ENCODE measurements at places on chromosomes 11 and 22. TPM values are rescaled to one million over a fixed set of nuclear protein-coding genes. Genes with fewer than 3 reads are reported as not detected.
A peak's percentile ranks its signal among the peaks of the same experiment; 100 is the strongest.

The APOL5 gene
- not detected for polyA plus RNA-seq

The LUZP2 gene
- 0.11 TPM for polyA plus RNA-seq

The CDC45 gene
- polyA plus RNA-seq: 5.6 TPM

The PDGFD gene
- polyA plus RNA-seq: 0.43 TPM

The CCDC116 gene
- polyA plus RNA-seq: 0.47 TPM

The CLDN5 gene
- polyA plus RNA-seq: 35.8 TPM

The MUC2 gene
- polyA plus RNA-seq: not detected

The POTEH gene
- not detected for polyA plus RNA-seq

The GGTLC2 gene
- not detected for polyA plus RNA-seq

DNA sequence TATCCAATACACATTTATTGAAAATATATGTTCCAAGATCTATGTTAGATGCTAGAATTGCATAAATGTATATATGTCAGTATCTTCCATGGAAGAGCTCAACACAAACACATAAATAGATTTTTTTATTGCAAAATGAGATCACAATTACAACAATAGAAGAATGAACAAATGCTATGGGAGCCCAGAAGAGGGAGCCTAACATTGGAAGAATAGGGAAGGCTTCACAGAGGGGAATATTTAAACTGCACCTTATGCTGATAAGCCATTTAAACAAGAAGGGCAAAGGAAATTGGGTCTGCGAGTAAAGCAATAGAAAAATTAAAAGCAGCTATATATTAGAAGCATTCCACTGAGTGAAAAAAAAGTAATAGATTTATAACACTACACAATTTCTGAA lies 96.1 kb upstream of the LRRC55 start:
- no peak for DNase-seq

DNA sequence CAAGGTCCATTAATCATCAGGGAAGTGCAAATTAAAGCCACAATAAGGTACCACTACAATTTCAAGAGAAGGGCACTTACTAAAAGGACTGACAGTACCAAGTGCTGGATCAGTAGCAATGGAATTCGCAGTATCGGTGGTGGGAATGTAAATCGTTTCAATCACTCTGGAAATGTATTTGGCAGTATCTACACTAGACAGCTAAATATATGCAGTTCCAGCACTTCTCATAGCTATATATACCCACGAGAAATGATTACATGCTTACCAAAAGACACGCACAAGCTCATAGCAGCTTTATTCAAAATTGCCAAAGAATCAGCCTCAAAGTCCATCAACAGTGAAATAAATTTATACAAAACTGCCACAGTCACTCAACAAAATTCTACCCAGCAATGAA lies 4.4 kb upstream of the ZNF280B start:
- no peak for DNase-seq

DNA sequence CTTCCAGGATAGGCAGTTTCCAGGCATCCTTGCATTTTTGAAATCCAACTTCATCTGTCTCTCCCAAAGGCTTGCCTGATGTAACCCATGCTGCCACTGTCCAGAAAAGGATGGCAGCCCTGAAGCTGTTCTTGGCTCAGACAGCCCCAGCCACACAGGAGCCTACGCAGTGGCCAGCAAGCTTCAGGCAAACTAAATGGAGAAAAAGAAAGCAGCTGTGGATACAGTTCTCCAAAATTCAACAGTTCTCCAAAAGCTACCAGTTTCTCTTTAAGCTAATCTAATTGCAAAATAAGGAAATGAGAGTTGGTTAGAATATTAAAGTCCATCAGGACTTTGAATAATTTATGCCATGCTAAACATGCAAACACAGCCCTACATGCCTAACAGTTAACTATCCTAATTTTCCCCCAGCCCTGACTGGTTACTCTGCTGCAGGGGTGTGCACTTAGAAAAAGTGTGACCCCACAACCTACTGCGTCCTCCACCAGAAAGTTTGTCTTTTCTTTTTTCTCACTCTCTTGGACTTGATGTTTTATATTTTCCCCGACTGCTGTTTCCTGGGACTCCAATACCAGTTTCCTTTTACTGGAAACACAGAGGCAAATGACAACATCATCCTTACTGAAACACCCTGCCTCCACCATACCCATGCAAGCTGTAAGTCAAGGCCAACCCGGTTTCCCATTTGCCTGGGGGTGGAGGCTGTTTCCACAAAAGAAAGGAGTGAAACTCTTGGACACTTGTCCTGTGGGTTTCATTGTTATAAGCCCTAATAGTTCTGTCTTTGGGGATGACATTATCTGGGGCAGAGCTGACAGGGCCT lies 69.1 kb upstream of the OR5AN1 start:
- no peak for DNase-seq

GRCh38 chr11:67544616-67545242 lies 21.5 kb upstream of the CABP2 start:
- no peak for DNase-seq

- DNase-seq: no peak
These were observed 3.9 kb upstream of the OR4C6 start for GRCh38 chr11:55658031-55658573.

DNA sequence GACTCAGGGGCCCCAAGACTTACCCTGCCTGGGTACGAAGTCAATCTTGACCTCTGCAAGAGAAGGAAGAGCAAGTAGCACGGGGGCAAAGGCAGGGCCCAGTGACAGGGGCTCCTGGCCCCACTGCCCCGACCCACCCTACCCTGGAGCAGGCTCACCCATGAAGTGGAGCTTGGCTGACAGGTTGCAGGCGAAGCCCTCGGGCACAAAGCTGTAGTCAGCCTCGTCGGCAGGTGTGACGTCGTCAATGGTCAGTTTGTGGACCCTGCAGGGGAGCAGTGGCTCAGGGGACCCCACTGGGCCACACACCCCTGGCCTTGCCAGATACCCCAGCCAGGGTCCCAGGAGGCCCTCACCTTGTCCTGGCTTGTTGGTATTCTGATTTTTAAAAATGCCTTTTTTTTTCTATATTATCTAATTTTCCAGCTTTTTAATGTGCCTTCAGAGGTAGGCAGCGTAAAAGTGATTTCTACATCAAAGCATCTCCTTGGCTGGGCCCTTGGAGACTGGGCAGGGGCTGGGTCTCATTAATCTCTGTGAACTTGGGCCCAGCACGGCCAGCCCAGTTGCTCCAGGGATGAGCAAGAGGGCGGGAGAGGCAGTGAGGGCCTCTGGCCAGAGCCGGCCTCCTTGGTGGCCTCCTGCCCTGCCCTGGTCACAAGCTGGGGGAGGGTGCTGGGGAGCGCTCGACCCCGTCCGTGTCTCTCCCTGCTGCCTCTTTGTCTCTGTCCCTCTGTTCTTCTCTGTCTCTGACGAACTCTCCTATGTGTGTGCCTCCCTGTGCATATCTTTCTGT lies 11.3 kb downstream of the MYBPC3 start:
- DNase-seq: peak; percentile 67

- DNase-seq: no peak
These were observed 34.5 kb upstream of the ANO3 start for GRCh38 chr11:26297189-26297975.

GRCh38 chr22:49994361-49995040 lies 18.1 kb downstream of the IL17REL start:
- DNase-seq: no peak

DNA sequence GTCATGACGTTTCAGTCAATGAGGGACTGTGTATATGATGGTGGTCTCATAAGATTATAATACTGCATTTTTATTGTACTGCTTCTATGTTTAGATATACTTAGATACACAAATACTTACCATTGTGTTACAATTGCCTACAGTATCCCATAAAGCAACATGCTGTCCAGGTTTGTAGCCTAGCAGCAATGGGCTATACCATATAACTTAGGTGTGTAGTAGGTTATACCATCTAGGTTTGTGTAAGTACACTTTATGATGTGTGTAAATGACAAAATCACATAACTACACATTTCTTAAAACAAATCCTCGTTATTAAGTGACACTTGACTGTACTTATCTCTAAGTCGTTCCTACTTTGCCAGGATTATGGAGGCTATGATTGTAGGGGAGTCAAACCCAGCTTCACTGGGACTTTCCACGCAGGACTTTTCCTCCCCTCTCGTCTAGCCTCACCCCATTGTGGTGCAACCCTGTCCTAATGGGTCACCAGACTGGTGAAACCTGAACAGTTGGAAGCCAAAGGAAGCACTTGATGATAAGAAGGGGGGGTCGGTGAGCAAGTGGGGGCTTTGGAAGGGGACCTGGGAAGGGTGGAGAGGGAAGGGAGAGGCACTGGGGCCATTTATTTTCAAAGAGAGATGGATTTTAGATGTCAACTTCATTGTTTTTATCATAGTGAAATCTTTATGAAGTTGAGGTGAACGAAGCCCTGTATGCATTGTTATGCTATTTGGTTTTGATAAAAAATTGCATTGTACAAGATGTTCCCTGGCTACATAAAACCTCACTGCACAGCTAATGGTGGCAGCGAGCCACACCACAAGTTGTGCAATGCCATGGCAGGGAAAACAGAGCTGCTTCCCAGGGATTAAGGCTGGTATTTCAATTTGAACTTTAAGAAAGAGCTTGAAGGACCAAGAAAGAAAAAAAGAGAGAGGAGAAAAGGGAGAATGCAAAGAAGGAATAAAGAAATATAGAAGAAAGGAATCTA lies 129.1 kb downstream of the EHF start:
- DNase-seq: no peak

- DNase-seq: peak; percentile 89
These were observed 30.3 kb upstream of the WNT7B start for GRCh38 chr22:46007003-46007847.

GRCh38 chr11:94666792-94667721 lies 99.9 kb downstream of the PIWIL4 start:
- no peak for DNase-seq

DNA sequence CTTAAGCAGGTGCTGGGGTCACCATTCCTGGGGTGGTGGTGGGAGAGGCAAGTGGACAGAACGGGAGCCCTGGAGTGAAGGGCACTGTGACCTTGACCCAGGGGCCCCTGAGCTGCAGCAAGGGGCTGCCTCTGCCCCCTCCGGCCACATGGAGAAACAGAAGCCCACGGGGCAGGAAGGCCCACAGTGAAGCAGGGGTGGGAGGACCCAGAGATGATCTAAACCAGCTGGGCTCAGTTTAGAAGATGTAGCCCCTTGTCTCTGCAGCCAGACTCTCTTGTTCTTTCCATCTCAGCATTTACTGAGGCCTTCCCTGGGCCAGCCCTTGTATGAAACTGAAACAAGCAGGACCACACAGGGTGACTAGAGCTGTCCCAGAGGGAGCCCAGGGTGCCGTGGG lies 30.5 kb downstream of the WNT11 start:
- DNase-seq: no peak

- DNase-seq: no peak
These were observed 169.8 kb downstream of the SPON1 start for GRCh38 chr11:14132312-14132711.

DNA sequence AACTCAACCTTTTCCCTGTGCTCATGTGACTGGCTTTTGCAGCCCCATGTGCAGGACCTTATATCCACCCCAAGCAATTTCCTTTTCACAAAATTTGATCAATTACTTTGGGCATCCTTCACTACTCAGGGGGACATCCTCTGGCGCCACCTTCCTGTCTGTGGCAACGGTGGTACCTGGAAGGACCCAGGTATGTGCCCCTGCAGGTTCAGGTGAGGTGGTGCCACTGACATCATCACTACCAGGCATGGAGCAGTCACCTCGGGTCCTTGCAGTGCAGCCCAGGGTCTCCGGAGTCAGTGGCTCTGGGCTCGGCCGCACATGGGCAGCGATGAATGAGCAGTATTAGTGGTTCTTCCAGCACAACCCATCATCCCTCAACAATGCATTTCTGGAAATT lies 37.7 kb upstream of the B3GAT1 start:
- no peak for DNase-seq

GRCh38 chr11:66951927-66952337 lies 6.3 kb downstream of the PC start:
- no peak for DNase-seq

DNA sequence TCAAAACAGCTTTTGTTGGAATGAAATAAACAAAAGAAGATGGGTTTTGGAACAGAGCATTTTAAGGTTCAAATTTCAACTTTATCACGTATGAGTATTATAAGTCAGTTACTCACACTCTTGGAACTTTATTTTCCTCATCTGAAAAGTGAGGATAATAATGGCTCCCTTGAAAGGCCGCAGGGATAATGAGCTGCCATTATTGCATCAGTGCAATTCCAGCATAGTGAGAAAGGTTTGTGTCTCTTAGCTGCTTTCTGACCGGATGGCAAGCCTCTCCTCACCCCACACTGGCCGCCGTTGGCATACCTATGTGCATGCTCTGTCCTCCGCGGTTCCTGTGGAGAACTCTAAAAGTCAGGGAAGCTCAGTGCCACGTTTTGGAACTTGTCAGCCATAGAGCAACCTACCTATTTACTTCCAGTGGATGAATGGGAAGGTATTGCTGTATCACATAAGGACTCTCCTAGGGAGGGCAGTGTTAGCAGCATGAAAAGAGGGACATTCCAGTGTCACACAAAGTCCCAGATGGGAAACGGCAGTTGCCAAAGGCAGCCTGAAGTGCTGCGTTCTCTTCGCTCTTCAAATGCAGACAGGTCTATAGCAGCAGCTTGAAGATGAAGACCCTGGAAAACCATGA lies 368.9 kb downstream of the NTM start:
- DNase-seq: no peak

GRCh38 chr11:15704064-15704463 lies 589.3 kb downstream of the INSC start:
- no peak for DNase-seq

GRCh38 chr11:12020546-12020945 lies 12.1 kb upstream of the DKK3 start:
- DNase-seq: no peak

DNA sequence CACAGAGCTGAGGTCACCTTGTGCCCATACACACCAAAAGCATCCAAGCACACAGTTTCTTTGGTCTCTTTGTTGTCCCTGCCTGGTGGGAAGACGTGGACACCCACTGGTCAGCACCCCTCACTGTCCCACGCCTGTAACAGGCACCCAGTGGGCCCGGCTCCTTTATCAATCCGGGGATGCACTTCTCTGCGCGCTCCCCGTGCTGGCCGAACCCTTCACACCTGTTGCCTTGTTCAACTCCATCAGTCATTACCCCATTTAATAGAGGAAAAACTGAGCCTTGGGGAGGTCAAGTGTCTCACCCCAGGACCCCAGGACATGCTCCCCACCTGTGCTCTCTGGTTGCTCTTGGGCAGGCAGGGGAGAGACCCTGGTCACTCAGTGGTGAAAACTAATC lies 49.7 kb upstream of the FGF3 start:
- peak; percentile 59 for DNase-seq

DNA sequence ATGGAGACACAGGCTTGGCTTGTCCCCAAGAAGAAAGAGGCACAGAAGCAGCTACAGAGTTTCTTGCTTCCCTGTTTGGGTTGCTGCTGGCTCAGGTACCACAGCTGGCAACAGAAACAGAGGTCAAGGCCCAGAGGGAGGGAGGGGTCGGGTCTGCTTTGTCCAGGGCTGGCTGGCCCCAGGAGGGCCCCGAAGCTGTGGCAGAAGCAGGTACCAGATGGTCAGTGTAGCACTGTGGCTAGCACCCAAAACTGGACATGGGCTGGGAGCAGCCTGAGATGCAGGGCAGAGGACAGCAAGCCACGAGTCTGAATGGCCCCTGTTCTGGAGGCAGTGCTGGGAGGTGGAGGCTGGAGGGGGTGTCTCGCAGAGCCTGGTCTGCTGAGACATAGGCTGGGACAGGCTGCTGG lies 52.3 kb upstream of the CCDC188 start:
- no peak for DNase-seq

Measured in spleen (tissue), 13 donors.